ENCODE measurements at places on chromosomes 5 and 9.
A peak's percentile ranks its signal among the peaks of the same experiment; 100 is the strongest.

GRCh38 chr5:176528761-176529115, 8.5 kb downstream of the RNF44 start:
- DNase-seq, result no peak

- peak; percentile 26 for DNase-seq
Observed at GRCh38 chr9:130172161-130172857, at the start of gene NCS1. Gene NCS1, plus strand, starts transcription at chr9:130172404. Its CDS starts 260 bp downstream, at chr9:130172664.

GRCh38 chr9:82488313-82489200, 500.0 kb downstream of the SPATA31D1 start:
- peak; percentile 89 for DNase-seq

DNA sequence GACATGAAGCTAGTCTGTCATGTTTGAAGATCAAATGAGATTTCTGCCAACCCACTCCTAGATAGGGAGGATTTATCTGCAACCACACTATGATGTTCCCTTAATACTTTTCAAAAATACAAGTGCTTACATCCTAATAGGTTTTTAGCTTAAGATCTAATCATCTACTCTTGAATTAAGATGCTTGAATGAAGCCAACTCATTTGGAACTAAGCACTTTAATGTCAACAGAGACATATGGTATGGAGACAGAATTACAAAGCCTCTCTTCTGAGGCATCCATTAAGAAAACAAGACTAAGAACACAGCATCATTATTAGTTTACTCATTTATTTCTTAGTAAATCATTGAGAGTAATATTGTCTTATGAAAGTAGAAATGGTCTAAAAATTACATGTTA, 139.3 kb upstream of the NFIB start:
- no peak for DNase-seq

- DNase-seq, result peak; percentile 68
Observed at GRCh38 chr9:96317335-96317980, 15.5 kb upstream of the HSD17B3 start.

GRCh38 chr9:86405926-86406325, 51.7 kb upstream of the TUT7 start:
- DNase-seq, result peak; percentile 59

GRCh38 chr5:2732850-2733249, 18.6 kb downstream of the IRX2 start:
- no peak for DNase-seq

GRCh38 chr5:138352071-138352721, at the start of gene KDM3B:
Gene KDM3B, plus strand, starts transcription at chr5:138352685. Its CDS starts 111 bp downstream, at chr5:138352796.
- DNase-seq, result peak; percentile 76

DNA sequence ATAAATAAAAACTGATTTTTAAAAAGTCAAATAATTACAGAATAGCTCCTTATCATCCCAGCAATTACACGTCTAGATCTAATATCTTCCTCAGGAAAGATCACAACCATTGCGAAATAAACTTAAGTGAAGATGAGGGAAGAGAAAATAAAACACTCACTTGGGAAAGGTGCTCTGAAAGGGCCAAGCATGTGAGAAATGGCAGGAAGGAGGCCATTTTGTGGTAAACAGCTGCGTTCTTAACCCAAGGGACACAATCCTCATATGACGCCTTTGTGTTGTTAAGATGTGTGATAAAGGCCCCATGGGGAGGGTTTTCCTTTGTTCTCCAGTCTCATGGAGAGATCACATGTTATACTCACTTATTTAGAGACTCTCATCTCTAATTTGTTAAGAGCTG, 32.5 kb downstream of the JAKMIP2 start:
- DNase-seq, result no peak

GRCh38 chr9:128636024-128636390, 20.6 kb downstream of the DYNC2I2 start:
- no peak for DNase-seq

GRCh38 chr9:112489876-112490666, 3.4 kb downstream of the KIAA1958 start:
- no peak for DNase-seq

DNA sequence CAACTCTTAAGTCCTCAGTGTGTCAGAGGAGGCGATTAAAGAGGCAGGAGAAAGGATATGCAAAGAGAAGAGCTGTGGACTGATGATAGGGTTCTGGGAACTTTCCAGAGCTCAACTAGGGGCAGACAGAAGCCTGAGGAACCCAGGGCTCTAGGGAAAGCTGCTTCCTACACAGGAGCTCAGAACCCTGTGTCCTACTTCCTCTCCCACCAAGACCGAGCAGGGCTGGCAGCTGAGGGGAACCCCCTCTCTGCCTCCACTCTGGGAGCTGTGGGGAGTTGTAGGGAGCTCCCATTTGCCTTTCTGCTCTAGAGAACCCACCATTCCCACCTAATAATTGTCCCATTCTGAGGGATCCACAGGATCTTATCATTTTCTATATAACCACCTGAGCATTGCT, 674.3 kb downstream of the ACTL7B start:
- DNase-seq, result no peak

GRCh38 chr9:113533335-113534225, 70.1 kb downstream of the RGS3 start:
- DNase-seq, result no peak

DNA sequence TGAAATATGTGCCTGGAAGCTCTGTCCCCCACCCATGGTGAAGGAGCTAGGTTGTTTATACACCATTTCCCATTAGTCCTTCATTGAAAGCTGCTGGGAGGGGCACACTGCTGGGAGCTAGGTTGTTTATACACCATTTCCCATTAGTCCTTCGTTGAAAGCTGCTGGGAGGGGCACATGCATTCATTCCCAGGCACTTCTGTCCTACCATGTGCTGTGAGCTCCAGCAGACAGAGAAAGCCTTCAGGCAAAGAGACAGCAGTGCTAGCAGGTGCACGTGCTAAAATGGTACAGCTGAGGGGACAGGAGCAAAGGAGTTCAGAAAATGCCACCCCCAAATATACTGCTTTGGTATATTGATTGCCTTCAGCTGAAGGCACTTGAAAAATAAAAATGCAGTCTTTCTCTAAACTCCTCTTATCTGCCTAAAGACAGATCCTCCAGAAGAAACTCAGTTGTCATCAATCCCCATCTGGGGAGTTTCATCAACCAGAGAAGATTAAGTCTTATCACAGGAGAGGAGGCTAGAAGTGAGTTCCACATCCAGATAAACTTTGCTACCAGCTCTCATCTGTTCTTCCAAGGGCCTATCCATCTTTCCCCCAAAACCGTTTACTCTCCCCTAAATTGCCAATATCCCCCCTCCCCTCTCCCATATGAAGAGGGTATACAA, 27.7 kb upstream of the DAPK1 start:
- DNase-seq, result no peak

- no peak for DNase-seq
Observed at GRCh38 chr5:112419164-112419985, at the start of gene EPB41L4A. Gene EPB41L4A, minus strand, starts transcription at chr5:112419277. Its CDS starts 238 bp downstream, at chr5:112419039.

DNA sequence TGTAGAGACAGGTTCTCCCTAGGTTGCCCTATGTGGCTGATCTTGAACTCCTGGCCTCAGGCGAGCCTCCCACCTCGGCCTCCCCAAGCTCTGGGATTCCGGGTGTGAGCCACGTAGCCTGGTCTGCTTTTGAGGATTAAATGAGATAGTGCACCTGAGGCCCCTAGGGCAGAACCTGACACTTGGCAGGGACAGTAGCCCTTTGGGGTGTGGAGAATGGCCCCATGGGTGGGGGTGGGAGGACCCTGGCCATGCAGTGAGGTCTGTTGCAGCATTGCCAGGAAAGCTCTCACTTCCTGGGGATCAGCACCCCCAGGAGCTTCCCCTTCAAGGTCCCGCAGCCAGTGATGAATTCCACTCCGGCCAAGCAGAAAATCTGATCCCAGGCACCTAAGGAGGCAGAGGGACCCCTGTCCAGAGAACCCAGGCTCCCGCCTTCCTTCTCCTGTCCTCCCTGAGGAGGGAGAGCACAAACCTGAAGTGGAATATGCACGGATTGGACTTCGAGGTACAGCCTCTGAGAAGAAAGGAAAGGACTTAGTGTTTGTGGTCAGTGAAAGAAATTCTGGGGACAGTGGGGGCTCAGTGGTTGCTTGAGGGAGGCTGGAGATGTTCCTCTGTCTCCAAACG, 73.9 kb upstream of the UNC5A start:
- no peak for DNase-seq

DNA sequence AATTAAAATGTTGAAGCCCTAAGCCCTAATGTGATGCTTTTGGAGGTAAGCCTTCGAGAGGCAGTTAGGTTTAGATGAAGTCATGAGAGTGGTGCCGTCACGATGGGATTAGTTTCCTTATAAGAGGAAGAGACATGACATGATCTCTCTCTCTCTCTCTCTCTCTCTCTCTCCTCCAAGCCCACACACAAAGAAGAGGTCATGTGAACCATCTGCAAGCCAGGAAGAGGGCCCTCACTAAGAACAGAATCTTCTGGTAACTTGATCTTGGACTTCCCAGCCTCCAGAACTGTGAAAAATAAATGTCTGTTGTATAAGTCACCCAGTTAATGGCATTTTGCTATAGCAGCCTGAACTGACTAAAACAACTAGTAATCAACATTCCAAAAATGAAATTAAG, 175.5 kb downstream of the GNA14 start:
- DNase-seq, result no peak

- no peak for DNase-seq
Observed at GRCh38 chr5:65612298-65612907, 11.7 kb downstream of the TRIM23 start.

DNA sequence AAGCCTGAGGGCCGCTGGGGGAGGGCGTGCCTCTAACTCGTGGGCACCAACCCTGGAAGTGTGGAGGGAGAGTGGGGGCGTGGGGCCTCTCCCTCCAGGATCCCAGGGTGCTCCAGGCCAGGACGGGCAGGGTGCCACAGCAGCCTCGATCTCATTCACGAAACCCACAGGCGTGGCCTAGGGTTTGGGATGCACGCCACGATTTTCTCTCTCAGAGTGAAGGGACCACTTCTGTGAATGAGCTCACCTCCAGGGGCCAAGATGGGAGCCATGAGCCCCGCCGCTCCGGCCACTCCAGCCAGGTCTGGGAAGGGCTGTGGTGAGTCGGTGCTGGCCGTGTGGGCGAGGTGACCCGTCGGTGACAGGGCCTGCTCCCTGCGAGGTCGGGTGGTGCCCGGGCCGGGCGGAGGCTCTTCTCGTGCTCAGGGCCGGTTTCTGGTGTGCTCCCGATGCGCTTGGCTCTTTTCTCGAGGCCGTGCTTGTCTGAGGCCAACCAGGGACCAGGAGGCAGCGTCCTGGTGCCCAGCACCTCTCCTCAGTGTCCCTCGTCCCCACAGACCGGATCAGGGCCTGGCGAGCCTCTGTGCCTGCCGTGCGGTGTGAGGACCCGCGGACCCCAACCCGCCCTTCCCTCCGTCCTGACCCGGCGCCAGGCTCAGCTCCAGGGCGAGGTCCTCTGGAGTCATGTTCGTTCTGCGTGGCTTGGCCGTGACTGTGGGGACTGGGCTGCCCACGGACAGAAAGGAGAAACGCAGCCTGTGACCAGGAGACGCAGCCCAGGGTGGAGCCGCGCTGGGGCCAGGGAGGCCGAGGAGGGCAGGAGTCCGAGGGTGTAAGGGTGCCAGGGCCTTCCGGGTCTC, 31.0 kb downstream of the TPPP start:
- DNase-seq, result no peak

DNA sequence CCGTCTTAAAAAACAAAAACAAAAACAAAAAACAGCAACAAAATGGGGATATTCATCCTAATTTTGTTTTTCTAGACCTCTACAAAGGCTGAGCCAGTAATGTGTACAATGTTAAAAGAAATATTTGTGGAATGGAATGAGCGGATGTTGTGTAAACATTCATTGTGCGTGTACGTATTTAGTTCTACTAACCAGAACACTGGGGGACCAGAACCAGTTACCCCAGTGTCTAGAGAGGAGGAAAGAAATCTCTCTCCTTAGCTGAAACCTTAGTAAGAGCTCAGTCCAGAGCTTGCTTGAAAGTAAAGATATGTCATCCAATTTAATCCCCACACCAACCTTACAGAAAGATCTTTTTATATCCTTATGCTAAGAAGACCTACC, 106.7 kb upstream of the CPEB4 start:
- DNase-seq, result no peak

DNA sequence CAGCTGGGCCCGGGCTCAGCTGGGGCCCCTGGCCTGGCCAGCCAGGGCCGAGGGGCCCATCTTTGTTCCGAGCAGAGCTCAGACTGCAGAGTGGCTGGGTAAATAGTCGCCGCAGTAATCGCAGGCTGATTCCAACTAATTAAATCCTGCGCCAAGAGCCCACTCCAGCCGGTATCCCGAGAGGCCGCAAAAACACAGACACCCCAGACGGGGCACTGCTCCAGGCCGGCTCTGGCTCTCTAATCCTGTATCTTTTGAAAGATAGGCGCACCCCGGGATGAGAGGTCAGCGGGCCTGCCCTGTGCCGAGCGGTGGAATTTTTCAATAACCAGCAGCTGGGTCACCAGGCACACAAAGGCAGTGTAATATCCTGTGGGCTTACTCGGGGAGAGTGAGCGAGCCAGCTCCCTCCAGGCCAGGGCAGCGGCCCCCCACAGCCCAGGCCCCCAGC, 57.7 kb downstream of the LMX1B start:
- DNase-seq, result no peak

- no peak for DNase-seq
Observed at GRCh38 chr5:90472783-90473395, 1.7 kb downstream of the MBLAC2 start.

GRCh38 chr5:67974054-67974453, 241.5 kb upstream of the PIK3R1 start:
- no peak for DNase-seq

- no peak for DNase-seq
Observed at GRCh38 chr9:81530310-81530810, 159.0 kb downstream of the TLE1 start.

DNA sequence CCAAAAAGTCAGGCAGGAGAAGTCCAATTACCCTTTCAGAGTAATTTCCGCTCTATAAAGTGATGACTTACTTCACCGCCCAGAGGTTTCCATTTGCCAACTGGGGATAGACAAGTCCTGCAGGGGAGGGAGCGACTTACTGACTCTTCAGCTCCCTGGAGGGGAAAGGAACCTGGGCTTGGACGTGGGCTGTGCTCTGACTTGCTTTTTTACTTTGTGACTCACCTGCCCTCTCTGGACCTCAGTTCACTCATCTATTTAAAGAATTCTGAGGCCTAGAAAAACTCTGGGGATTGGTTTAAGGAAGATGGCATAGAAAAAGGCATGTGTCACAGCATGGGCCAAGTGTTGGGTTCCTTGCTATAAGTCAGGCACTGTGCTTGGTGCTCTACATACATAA, 180.4 kb upstream of the TRIM32 start:
- no peak for DNase-seq

GRCh38 chr5:92421942-92422341, 1038.8 kb upstream of the ARRDC3 start:
- no peak for DNase-seq

- no peak for DNase-seq
Observed at GRCh38 chr9:133460405-133461175, 812 bp downstream of the CACFD1 start.

Measured in fibroblast of the conjunctiva (primary cell).